ENCODE measurements at places on chromosomes 2 and 18.

- no peak for DNase-seq
Observed at GRCh38 chr2:220985561-220985960, 586.5 kb downstream of the EPHA4 start.

GRCh38 chr2:230416061-230416721 lies at the start of gene SP100:
Gene SP100 (plus strand): TSS chr2:230416201. CDS start chr2:230416297, 96 bp downstream.
- DNase-seq = peak; percentile 94

DNA sequence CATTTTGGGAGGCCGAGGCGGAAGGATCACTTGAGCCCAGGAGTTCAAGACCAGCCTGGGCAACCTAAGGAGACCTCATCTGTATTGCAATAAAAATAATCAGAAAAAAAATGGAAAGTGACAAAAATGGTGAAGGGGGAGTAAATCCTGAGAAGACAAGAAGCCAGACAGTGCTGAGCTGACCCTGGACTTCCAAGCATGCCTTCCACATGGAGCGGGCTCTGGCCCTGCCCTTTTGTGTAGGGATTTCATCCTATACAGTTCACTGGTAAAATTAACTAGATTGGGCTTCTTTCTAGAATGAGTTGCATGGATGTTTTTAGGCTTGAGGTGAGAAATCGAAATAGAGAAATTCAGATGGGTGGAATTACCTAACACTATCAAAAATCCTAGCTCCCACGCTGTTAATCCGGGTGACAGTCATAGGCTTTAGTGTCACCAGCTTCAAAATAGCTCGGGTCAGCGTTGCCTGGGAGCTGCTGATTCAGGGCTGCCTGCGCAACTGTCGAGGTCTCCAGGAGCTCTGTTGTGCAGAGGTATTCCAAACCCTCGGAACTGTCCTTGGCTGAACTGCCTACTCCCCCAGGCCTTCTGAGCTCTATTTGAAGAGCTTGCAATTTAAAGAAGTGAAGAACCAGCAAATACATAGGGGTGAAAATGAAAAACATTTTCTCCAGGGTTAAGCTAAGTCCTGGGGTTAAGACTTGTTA lies 21.5 kb upstream of the ZNF532 start:
- no peak for DNase-seq

DNA sequence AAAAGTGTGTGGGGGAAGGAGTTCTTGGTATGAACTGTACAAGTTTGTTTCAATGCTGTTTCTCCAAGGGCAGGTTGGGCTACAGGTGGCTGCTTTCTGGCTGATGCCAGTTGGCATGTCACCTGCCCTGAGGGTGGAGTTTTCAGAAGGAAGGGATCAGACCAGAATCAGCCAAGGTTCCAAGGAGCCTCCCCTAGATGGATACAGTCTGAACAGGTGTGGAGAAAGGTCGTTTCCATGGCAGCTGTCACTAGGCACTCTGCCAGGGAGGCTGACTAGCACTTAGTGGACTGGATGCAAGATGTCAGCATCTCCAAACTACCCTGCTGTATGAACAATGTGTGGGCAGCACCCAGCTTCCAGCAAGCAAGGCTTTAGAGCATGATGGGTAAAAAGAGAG lies 444.4 kb upstream of the HNRNPA3 start:
- DNase-seq = no peak

- no peak for DNase-seq
Observed at GRCh38 chr2:67290451-67291290, 106.5 kb upstream of the ETAA1 start.

DNA sequence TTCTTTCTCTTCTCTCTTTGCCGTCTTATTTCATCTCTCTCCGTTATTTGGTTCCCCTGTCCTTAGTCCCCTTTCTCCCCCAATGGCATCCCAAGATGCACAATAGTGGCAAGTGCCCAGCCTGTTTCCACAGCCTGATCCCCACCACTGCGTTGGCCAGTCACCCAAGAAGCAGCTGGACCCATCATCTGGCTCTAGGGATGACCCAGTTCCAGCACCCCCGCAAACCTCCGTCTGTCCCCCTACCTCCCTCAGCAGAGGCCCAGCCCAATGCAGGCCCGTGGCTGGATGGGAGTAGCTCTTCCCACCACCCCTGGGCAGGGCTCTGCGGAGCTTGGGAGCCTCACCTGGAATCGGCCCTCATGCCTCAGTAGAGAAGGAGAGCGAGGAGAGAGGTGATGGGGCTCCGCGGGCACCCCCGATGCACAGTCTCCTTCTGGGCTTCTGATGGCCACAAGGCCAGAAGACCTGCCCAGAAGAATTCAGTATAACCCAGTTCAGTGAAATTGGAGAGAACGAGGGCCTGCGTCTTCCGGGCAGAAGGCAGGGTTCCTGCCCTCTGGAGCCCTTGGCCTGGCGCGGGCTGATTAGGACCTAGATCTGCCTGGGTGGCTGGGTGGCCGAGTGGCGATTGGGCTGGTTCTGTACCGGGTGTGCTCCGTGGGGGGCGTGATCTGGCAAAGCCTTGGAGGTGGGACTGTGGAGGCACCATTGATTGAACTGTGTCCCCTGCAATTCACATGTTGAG lies 50.9 kb downstream of the RRM2 start:
- DNase-seq = no peak

GRCh38 chr2:13682540-13683272 lies 949.8 kb upstream of the LRATD1 start:
- DNase-seq = no peak

DNA sequence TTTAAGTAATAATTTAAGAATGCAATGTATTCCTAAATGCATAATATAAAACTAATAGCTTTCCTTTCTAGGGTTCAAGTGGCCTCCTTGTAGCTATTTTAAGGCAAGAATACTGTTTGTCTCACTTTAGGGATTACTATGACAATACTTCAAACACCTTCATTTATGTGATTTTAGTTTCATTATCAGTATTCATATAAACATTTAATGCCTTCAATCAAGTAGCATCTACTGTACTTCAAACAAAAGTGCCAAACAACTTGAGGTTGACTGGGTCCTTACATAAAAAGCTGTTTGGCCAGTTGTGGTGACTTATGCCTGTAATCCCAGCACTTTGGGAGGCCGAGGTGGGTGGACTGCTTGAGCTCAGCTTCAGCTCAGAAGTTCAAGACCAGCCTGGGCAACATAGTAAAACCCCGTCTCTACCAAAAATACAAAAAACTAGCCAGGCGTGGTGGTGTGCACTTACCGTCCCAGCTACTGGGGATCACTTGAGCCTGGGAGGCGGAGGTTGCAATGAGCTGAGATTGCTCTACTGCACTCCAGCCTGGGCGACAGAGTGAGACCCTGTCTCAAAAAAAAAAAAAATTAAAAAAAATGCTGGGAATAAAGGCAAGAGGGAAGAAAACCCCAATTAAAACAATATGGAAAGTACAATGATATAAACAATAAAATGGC lies 9.3 kb downstream of the MEX3C start:
- DNase-seq = no peak

DNA sequence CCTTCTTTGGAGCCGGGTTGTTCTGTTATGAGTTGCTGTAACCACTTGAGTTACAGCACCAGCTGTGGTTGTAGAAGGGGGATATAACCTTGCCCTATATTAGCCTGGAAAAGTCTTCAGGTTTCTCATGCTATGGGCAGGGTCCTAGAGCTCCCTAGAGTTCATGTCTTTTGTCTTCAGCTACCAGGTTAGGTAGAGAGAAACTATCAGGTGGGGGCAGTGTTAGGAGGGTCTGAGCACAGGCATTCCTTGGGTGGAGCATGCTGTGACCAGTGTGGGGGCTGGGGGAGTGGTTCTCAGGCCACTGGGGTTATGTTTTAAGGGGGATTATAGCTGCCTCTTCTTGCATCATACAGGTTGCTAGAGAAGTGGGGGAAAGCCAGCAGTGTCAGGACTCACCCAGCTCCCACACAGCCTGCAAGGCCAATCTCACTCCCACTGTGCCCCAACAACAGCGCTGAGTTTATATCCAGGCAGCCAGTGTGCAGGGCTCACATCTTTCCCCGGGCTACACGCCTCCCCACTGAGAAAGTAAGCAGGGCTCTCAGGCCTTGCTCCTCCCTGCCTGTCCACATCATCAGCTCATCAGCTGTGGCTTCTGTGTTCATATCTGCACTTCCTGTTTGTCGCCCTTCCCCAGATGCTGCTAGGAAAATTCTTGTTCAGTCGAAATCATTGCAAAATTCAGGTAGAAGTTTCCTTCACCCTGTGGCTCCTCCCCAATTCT lies 133.8 kb upstream of the NRXN1 start:
- DNase-seq = peak; percentile 51

GRCh38 chr18:35189510-35189909 lies 51.3 kb upstream of the ZNF397 start:
- DNase-seq = no peak

DNA sequence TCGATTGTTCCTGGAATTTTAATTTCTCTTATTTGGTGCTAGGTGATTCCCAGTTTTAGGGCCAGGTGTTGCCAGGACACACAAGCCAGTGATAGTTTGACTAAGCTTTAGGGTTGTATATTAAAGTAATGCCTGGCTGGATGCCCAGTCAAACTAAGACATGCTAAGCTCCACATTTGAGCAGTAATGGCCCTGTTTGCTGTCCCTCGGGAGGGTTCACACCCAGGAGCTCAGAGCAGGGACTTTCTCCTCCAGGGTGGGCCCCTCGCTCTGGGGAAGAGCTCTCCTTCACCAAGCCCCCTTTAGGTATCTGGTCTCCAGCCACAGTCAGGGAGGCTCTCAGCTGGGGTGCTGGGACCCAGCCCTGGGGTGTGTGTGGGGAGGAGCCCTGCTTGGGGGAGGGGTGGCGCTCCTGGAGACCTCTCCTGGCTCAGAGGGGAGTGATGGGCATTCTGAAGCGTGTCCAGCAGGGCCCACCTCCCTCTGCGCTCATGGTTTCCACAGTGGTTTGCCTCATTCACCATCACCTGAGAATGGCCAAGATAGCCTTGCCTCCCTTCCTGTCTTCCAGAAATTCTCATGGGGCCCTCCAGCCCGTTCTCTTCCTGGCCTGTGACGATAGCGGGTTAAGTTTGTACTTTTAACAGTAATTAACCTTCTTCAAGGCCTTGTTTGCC lies 31.7 kb downstream of the INPP4A start:
- no peak for DNase-seq

GRCh38 chr2:48066000-48066399 lies 159.7 kb upstream of the FBXO11 start:
- DNase-seq = no peak

DNA sequence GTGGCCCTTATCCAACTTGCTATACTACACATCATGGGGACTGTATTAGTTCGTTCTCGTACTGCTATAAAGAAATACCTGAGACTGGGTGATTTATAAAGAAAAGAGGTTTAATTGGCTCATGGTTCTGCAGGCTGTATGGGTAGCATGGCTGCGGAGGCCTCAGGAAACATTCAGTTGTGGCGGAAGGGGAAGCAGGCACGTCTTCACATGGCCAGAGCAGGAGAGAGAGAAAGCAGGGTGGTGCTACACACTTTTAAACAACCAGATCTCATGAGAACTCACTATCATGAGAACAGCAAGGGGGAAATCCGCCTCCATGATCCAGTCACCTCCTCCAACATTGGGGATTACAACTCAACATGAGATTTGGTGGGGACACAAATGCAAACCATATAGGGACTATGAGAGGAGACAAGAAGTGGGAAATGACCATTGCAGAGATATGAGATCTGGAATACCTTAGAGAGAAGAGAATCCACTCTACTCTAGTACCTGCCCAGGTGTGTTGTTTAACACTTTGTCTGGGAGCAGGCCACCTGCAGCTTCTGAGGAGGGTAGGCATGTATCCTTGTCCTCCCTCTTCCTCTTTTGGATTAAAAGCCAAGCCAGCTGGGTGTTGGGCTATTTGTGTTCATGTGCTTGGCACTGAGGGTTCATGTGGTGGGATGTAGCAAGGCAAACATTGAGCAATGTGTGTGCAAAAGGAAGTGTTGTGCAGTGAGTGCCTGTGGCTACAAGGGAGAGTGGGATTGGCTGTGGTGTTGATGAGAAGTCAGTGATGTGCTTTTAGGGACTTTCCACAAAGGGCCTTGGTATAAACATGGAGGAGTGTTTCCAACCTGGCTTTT lies 22.8 kb downstream of the TTLL4 start:
- no peak for DNase-seq

DNA sequence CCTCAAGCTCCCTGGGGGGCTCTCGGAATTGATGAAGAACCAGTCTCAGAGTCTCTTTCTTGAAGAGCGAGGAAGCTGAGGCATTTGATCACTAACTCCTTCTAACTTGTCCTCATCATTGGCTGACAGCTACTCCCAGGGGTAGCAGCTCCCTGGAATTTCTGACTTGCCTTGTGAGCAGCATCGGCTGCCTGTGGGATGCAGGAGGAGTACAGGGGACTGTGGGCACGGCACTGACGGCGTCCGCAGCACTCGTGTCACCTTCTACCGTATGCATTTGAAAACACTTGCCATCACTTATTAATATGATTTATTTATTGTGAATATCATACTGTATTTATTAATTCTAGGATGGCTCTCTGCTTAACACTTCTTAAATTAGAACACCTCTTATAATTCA lies 175.0 kb downstream of the MIB1 start:
- no peak for DNase-seq

DNA sequence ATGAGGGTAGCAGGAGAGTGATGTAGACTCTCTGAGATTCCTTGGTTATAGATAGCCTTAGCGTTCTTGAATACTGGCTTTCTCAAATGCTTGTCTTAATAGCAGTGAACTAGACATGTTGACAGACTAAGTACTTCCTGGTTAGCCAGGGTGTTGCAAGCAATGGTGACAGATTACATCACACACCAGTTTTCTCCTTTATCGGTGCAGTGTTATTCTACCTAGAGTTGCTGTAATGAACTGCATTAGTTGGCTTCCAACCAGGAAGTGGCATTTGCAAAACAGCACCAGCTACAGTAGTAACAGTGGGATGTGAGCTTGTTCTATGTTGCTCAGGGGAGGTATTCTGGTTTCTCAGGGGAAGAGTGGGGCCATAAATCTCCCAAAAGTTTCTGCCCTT lies 582.2 kb upstream of the DDX18 start:
- no peak for DNase-seq

DNA sequence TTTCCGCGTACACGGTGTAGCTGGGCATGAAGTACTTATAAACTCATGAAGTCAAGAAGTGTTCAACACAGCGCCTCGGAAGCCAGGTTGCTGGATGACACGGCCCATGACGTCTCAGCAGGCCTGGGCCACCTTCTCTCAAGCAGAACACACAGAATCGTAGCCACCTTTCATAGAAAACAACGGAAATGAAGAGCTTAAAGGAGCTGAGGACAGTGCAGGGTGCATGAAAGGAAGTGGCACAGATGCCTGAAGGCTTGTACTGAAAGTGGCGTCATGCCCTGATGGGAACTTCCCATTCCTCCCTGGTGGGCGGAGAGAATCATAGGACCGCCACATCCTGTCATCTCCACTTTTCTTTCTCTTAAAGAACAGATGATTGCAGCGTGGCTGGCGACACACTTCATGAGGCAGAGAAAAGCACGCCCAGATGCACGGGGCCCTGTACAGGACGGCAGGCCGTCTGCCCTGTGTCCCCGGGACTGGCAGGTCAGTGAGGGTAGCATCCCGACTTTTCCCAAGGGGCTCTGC lies 31.1 kb downstream of the HDAC4 start:
- DNase-seq = peak; percentile 86

- DNase-seq = no peak
Observed at GRCh38 chr18:44672506-44672905, 8.2 kb upstream of the SETBP1 start.

Measured in NAMALWA (cell line).